ENCODE measurements at places on chromosomes 1 and 21.

DNA sequence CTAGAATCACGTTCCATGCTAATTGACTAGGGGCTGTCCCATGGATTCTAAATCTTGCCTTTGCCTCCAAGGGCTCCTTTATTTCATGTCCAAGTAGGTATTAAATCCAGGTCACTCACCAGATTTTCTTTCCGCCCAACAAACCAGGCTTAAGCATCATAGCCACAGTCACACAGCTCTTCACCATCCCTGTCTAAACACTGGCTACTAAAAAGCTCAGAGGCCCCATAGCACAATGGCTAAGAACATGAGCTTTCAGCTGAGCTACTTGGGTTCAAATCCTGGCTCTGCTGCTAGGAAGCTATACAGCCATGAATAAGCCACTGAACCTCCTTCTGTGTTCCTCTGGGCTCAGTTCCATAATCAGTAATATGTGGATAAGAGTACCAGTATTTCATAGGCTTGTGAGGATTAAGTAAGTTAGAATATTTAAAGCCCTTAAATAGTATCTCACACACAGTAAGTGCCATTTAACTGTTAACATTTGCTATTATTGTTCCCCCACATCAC, 277.2 kb upstream of the GJB5 start:
- no peak for DNase-seq

- no peak for DNase-seq
Observed at GRCh38 chr1:234942879-234943506, 185.6 kb downstream of the TOMM20 start.

DNA sequence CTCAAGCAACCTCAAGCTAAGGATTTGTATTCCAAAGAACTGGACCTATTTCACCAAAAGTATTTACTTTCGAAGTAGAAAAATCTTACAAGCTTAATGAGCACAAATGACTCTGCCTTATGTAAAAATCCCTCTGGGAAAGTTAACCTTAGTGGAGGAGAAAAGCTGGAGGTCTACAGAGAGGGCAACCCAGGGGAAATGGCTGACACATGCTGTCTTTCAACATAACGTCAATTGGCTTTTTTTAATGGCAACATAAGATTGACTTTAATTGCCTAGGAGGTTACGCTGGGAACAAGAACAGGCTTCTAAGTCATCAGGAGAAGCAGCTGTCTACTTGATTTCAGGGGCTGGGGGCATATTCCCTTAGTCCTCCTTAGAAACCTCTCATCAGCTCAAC, 52.3 kb downstream of the UTP25 start:
- DNase-seq = no peak

DNA sequence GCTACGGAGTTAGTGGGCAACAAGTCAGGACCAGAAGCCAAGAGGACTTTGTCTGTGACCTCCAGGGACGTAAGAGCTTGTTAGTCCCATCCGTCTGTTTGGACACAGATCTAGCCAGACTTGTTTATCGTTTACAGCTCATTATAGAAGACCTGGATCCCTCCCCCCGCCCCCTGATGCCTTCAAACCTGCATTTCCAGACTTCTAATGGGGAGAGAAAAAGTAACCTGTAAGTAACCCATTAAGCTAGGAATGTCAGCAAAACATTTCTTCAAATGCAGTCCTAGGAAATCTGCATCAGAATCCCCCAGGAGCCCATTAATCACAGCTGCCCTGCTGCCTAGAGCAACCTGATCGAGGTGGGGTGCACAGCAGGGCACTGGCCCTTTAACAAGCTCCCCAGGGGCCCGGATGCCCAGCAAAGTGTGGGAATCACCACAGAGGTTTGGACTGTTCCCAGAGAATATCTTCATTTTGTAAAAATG, 1.4 kb upstream of the MAD2L2 start:
- DNase-seq = no peak

GRCh38 chr1:151193856-151194255, 3.9 kb upstream of the VPS72 start:
- no peak for DNase-seq

DNA sequence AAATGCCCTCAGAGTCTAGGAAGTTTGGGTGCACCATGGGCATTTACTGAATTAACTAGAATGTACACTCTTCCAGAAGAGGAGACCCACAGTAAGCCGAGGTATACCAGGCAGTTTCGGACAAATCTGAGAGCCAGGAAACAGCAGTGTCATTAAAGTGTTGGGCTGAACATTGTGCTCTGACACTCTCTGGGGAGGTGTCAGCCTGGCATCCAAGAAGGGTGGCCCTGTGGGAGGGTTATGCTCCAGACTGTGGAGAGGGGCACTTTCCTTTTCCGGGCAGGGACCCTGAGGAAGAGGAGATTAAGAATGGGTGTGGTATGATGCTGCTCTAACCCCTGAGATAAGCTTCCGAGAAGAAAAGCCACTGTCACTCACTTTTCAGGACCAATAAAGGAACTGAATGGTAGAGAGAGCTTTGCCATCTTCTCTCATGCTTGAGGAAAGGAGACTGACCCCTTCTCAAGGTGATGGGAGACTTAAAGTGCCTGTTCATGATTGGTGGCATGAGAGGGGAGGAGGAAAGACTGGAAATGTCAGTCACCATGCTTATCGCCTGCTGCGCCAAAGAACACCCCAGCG, 98.2 kb downstream of the UCK2 start:
- DNase-seq = no peak

DNA sequence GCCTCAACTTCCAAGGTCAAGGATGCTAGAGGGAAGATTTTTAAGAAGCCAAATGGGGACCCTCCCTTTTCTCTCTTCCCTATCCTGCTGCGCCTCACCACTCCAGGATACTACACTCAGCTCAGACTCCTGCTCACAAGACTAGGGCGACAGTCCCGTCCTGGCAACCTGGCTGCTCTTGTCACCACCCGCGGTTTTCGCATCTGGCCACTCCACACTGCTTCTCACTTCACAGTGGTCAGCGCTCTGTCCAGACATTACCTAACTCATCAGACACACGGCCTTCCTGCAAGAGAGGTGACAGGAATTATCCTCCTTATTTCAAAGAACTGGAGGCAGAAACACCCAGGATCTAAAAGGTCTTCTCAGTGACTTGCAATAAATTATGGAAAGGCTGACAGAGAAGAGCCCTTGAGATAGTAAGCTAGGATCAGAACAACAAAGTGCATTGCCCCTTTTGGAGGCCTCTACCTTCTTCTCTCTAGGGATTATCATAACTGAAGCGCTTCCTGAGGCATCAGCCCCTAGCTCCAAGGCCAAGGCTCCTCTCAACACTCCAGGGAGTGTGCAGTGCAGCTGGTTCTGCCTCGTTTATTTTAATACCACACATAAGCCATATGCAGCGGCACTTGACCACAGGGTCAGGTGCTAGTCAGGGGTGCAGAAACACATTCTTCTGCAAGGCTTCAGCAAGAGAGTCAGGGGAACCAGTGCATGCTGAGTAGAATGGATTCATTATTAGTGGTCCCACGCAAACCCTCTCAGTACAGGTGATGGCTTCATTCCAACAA, 41.9 kb downstream of the ASTN1 start:
- DNase-seq = no peak

GRCh38 chr1:93605812-93606512, 75.7 kb downstream of the BCAR3 start:
- DNase-seq = no peak

DNA sequence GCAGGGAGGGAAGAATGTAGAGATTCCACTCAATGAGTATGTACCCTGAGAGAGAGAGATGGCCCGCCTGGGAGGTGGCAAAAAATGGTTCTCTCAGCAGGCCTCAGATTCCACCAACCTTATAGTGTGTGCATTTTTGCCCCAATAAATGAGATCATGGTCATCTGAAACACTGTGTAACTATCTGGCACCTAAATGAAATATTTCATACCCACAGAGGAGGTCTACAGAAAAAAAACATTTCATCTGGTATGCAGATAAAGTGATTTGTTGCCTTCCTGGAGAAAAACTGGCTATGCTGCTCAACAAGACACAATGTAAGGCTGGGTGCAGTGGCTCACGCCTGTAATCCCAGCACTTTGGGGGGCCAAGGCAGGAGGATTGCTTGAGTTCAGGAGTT, 4.9 kb downstream of the TMCO2 start:
- DNase-seq = no peak

GRCh38 chr21:39353295-39353694, 4.4 kb upstream of the HMGN1 start:
- no peak for DNase-seq

DNA sequence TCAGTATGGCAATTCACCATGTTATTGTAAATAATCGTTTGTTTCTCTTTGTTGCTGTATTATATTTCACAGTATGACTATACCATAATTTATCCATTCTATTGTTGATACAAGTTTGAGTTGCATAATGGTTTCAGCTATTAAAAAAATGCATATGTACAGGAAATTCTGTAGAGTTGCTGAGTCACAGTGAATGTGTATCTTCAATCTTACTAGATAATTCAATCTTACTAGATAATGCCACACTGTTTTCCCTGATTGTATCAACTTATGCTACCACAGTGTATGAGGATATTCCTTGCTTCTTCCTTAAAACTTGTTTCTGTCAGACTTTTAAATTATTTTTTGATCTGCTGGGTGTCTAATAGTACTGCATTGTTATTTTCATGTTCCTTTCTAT, 3.5 kb upstream of the COA6 start:
- DNase-seq = no peak

GRCh38 chr1:145927916-145928643, 796 bp upstream of the RBM8A start:
- DNase-seq = no peak

GRCh38 chr21:33962290-33962689, 46.7 kb upstream of the ATP5PO start:
- DNase-seq = no peak

DNA sequence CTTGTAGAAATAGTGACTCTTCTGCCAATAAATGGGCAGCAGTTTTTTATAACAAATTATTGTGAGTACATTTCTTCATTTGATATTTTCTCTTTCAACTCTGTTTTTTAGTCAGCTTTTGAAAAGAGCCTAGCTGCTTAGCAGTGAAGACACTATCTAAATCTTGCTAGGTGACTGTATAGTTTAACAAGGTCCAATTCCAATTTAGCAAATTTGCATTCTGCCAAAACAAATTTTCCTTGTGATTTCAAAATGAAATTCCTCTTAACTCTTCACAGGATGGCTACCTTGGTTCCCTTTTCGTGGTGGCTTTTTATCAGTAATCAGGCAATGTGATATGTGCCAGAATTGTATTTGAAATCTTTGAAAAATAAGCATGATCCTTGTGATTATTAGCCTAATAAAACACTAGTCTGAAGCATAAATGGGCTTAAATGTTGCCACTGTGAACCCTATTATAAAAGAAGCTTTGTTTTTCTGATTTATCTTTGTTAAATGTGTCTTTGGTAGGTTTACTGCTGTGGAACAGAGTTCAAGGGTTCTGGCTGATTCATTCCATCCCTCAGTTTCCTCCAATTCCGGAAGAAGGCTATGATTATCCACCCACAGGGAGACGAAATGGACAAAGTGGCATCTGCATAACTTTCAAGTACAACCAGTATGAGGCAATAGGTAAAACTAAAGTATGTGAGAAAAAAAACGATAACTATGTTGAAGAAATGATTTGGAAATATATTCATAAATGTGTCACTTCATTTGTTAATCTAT, 12.2 kb downstream of the DNASE2B start:
- no peak for DNase-seq

DNA sequence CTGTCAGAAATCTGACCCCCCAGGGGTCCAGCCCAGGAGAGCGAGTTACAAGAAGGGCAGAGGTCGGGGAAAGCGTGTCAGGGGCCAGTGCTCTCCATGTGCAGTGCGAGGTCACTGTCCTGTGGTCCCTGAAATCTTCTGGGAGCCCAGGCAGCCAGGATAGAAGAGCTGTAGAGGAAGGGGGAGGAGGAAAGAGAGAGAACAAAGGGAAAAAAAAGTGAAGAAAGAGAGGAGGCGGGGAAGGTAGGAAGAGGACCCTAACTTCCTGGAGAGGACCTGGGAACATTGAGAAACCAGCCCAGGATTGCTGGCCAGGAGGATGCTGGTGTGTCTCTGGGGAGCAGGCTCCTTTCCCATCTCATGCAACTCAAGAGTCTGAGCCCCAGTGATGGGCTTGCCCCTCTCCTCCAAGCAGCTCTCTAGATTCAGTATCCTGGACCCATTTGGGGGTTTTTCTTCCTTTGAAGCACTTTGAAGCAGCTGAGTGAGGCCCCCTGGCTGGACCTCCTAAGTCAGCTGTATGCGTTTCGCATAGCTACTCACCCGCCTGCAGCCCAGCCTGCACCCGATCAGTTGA, 6.8 kb upstream of the INAVA start:
- DNase-seq = no peak

GRCh38 chr1:76786222-76786621, 81.1 kb upstream of the ST6GALNAC5 start:
- DNase-seq = no peak

Measured in stimulated activated CD8-positive, alpha-beta memory T cell treated with anti-CD3 and anti-CD28 coated beads, Interleukin-15, amount 100 ng/mL, for 1 hour (primary cell).